ENCODE measurements at places on chromosomes 6 and 20.

DNA sequence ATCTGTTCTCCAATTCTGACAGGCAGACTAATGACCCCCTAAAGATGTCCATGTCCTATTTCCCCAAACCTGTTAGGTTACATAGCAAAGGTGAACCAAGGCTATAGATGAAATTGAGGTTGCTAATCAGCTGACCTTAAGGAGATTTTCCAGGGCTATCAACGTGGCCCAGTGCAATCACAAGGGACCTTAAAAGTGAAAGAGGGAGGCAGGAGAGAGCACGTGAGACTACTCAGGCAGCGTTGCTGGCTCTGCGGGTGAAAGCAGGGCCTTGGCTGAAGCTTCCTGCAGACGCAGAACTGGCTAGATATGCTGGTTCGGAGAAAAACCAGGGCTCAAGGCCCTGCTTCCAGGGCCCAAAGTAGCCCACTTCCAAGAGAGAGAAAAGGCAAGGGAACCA, 78.7 kb downstream of the NCOA7 start:
- DNase-seq = no peak

DNA sequence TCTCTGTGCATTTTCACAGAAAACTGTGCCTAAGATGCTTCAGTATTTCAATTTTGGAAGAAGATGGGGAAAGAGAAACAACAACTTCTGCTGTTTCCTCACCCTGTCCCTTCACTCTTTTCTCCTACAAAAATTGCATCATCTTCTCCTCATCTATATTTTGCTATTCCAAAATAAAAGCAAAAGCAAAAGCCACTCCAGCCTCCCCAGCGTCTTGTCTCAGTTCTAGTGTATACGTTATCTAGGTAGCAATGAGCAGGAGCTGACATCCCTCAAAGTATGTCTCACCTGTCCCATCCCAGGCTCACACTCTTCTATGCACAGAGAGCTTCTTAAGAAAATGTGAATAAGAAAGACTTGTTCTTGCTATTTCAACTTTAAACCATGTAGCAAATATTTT, 163.8 kb upstream of the TAB2 start:
- DNase-seq = no peak

DNA sequence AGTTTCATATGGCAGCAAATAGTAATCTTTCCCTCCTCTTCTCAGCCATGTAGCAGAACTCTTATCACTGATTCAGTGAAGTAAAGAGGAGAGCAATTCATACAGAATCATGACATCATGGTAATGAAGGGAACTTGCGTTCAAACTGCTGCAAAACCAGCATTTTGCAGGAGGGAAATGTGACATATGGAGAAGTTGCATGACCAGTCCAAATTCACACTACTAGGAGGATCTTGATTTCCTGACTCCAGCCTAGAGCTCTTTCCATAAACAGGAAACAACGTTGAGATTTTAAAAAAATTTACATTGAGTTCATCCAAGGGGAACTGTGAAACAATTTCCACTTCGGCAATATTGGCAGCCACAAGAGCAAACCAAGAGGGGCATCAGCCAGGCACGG, 63.8 kb downstream of the MBOAT1 start:
- no peak for DNase-seq

DNA sequence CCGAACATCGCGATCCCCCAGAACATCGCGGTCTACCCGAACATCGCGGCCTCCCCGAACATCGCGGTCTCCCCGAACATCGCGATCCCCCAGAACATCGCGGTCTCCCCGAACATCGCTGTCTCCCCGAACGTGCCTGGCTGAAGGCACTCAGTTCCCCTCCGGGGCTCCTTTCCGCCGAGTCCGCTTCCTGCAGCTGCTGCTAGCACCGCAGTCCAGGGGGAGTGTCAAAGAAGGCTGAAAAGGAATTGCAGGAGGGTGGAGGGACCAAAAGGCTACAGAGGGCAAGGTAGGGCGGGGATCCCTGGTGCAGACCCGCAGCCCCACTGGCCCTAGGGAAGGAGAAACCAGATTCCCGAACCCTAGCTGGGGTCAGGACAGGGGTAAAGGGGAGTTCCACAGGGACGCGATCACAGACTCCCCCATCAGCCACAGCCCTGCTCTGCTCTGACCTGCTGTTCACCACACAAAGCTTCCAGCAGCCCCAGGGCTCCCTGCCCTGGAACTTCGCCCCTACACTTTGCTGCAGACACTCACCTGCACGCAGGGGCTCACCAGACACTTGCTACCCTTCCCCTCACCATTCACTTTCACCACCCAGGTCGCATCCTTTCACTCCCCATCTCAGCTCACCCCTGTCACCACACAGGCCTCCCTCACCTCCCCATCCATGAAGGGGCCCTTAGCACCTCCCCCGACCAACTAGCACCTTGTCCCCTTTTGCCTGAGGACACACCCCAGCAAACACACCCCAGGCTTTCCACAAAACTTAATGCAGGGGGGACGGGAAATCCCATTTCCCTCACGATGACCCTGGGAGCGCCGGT, 1.7 kb downstream of the ULBP1 start:
- no peak for DNase-seq

- DNase-seq = no peak
Measured at GRCh38 chr6:736657-737446, 43.9 kb upstream of the EXOC2 start.

GRCh38 chr20:44394702-44395460, 39.4 kb downstream of the HNF4A start:
- no peak for DNase-seq

GRCh38 chr6:127288705-127289104, 22.0 kb downstream of the RNF146 start:
- no peak for DNase-seq

- no peak for DNase-seq
Measured at GRCh38 chr6:47179286-47179685, 130.4 kb downstream of the TNFRSF21 start.

DNA sequence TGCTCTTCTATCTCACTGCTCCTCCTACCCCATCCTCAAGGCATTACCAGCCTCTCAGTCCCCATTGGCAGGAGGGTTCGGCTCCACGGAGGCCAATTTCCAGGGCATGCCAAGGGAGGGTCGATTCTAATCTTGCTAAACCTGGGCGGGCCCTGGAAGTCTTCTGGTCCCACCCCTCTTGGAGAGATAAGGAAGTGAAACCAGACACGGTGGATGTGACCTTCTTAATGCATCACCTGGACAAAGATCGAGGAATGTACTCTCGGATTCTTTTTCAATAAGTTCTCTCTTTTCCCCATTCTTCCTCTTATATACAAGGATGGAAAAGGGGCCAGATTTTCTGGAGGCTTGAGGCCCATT, 112.2 kb upstream of the ARMC2 start:
- no peak for DNase-seq

GRCh38 chr6:143976806-143977349, 31.2 kb downstream of the PLAGL1 start:
- DNase-seq = no peak

- DNase-seq = no peak
Measured at GRCh38 chr6:22970004-22970403, 400.6 kb downstream of the HDGFL1 start.

GRCh38 chr20:44714701-44715498, at the start of gene CCN5:
CCN5 (plus strand) TSS chr20:44715369; CDS start chr20:44715391, 22 bp downstream.
- no peak for DNase-seq

DNA sequence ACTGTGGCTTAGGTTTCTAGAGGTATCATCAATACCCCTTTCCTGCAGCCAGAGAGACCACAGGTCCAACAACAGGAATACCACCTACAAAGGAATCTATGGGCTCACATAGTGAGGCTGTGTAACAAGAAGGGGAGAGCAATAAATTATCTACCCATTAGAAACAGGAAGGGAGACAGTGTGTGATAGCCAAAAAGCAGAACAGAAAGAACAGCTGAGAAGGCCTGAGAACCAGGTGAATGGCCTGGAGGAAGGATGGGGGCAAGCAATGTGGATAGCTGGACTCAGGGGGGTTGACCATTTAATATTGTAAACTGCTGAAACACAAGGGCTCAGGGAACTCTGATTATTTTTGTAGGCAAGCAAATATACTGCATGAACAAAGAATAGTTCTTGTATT, 628.2 kb downstream of the COL12A1 start:
- no peak for DNase-seq

DNA sequence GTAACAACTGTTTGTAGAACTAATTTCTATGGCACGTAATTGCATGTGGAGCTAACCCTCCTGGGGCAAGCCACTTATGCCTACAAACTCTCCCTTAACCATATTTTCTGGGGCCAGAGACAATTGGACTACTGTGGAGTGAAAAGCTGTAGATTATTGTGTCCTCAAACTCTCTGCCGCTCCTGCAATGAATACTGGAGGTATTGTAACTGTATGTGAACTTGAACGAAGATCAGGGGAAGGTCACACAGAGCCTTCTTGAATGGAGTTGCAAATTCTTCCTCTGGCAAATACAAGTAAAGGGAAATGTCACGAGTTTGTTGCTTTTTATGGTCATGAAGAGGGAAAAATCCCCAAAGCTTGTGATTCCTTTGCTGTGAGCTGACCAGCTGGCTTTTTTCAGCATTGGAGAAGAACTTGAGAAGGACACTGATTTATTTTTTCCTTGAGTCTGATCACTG, 18.2 kb downstream of the AKAP12 start:
- DNase-seq = no peak

- DNase-seq = no peak
Measured at GRCh38 chr6:5540370-5540769, 279.1 kb downstream of the FARS2 start.

GRCh38 chr6:25883991-25884390, 9.9 kb upstream of the SLC17A3 start:
- no peak for DNase-seq

- no peak for DNase-seq
Measured at GRCh38 chr6:22146678-22146930, 150.2 kb downstream of the PRL start.

- DNase-seq = no peak
Measured at GRCh38 chr6:42726026-42726425, 3.6 kb upstream of the PRPH2 start.

DNA sequence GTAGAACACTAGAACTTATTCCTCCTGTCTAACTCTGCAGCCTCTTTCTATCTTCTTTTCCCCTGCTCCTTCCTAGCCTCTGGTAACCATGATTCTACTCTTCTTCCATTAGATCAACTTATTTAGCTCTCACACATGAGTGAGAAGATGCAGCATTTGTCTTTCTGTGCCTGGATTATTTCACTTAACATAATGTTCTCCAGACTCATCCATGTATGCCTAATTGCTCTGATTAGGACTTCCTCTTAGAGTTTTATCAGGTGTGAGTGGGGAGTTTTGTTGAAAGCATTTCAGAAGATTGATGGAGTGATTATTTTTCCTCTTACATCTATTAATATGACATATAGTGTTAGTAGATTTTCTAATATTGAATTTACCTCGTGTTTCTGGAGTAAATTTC, 140.4 kb downstream of the CDKAL1 start:
- DNase-seq = no peak

DNA sequence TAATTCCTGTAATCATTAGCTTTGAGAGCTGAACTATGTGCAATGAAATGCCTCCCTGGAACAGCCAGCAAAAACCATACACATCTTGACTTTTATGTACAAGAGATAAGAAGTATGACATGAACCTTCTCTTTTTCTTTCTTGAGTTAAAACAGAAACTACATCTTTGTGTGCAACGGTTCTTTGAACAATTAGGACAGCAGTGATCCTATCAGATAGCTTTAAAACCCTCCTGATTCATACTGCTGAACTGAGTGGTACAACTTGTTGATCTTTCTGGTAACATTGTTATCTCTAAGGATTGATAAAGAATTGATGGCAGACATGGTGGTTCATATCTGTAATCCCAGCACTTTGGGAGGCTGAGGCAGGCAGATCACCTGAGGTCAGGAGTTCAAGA, 43.4 kb downstream of the TRAF3IP2 start:
- no peak for DNase-seq

DNA sequence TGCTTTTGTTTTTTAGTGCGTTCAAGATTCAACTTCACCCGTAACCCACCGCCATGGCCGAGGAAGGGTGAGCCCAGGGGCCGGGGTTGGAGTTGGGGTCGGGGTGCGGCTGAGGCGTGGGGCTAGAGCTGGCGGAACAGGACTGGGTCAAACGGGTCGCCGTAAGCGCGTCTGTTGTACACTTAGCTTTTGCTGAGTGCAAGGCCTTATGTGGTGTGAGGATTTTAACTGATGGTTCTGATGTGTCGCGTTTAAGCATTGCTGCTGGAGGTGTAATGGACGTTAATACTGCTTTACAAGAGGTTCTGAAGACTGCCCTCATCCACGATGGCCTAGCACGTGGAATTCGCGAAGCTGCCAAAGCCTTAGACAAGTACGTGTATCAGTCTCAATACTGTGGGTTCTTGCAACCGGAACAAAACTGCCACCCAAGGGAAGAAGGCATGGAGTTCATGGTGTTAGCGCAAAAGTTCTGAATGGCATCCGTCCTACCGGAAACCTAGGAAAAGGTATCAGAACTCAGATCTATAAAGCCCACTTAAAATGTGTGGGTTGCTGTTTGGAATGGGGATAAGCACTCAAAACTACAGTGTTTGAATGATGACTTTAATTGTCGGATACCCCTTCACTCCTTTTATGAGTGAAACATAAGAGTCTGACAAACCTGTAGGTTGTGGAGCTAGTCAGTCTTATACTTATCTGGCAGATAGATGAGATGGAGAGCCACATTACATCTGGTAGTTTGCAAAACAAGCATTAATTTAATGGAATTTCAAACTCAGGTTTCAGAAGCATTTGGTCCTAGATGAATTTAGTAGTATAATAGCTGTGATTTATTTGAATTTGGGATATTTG, 574 bp downstream of the RPS12 start:
- DNase-seq = no peak

- DNase-seq = no peak
Measured at GRCh38 chr20:24775966-24776365, 173.1 kb upstream of the CST7 start.

GRCh38 chr6:68726337-68726736, 91.3 kb downstream of the ADGRB3 start:
- no peak for DNase-seq

- DNase-seq = no peak
Measured at GRCh38 chr6:140283197-140283596, 908.7 kb upstream of the CITED2 start.

DNA sequence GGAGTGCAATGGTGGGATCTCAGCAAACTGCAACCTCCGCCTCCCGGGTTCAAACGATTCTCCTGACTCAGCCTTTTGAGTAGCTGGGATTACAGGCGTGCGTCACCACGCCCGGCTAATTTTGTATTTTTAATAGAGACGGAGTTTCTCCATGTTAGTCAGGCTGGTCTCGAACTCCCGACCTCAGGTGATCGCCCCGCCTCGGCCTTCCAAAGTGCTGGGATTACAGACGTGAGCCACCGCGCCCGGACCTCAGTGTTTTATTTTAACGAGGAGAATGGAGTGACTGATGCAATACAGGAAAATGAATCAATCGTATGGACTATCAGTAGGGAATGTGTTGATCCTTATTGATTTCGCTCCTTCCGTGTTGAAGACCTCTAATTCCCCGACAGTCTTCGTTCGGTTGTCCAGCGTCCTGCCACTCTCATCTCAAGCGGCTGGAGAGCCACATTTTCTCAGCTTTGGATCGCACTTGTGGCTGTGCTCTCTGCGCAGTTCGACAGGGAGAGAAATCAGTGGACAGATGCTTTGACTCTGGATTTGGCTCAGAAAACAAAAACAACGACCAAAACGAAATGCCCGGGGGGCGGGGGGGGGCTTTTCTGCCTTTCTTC, 166.2 kb downstream of the TRIM27 start:
- DNase-seq = no peak

Data from stimulated activated CD4-positive, alpha-beta T cell treated with anti-CD3 and anti-CD28 coated beads, Interleukin-1b, Interleukin-23, amount 100 ng/mL, for 4 hours (primary cell).